ENCODE measurements at places on chromosomes 7 and 10.

DNA sequence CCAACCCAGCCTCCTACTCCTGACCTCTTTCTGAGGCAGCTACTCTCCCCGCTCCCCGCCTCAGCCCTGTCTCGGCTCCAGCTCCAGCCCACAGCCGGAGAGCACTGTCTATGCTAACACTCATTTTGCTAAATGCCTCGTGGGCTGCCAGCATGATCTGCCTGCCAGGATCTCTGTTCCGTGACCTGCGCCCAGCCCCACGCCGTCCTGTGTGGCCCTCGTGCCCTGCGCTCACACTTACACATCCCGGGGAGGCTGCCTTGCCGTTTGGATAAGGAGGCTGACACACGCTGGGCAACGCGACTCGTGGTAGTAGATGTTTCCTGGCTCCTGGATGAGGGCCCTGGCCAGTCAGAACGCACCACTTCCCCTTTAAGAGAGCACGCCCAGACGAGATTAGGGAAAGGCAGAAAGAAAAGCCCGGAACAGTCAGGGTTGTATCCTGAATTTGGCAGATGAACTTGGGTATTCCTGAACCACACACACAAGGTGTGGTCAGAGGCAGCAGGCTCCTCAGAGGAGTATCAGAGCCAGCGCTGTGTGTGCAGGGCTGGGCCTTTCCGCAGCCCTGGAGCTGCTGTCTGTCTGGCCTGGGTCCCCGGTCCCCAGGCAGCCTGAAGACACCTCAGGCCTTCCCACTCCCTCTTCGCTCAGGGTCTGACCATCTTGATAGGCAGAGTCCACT lies 97.7 kb upstream of the EFCAB10 start:
- H3K36me3 ChIP-seq = no peaks in the 10 kb centered on the region
- peak; percentile 90 for DNase-seq
- H3K4me1 ChIP-seq = no peaks in the 10 kb centered on the region
- peak overlapping the region; percentile 58 for H3K27ac ChIP-seq

GRCh38 chr10:80090121-80090520 lies 11.7 kb downstream of the TMEM254 start:
- no peaks in the 10 kb centered on the region for H3K27me3 ChIP-seq
- no peak overlapping the region for H3K27ac ChIP-seq
- H3K36me3 ChIP-seq = peaks cover 6% of the 10 kb centered on the region
- no peak overlapping the region for H3K4me3 ChIP-seq
- DNase-seq = no peak

GRCh38 chr7:151252561-151252835 lies 4.0 kb upstream of the SMARCD3 start:
- peak overlapping the region; percentile 94 for H3K27ac ChIP-seq
- H3K27me3 ChIP-seq = no peaks in the 10 kb centered on the region
- H3K36me3 ChIP-seq = no peaks in the 10 kb centered on the region
- H3K4me1 ChIP-seq = peaks cover 11% of the 10 kb centered on the region
- peak; percentile 64 for DNase-seq
- peak overlapping the region; percentile 74 for H3K4me3 ChIP-seq

DNA sequence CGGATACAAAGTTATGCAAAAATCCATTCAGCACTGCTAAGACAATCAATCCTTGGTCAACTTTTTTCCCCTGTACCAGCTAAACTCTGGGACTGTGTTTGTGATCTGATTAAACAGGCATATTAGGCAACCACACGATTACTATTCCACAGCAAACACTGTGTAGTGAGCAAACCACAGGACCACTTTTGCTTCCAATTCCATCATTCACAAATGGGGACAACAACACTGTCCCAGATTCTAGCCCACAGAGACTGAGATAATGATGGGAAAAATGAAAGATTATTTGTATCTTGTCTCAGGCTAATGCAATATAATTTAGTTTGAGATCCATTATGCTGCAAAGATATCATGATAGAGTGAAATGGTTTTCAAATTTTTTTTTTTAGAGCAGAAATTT lies 163.7 kb upstream of the AOAH start:
- H3K4me3 ChIP-seq = no peak overlapping the region
- DNase-seq = no peak
- H3K27me3 ChIP-seq = no peaks in the 10 kb centered on the region

DNA sequence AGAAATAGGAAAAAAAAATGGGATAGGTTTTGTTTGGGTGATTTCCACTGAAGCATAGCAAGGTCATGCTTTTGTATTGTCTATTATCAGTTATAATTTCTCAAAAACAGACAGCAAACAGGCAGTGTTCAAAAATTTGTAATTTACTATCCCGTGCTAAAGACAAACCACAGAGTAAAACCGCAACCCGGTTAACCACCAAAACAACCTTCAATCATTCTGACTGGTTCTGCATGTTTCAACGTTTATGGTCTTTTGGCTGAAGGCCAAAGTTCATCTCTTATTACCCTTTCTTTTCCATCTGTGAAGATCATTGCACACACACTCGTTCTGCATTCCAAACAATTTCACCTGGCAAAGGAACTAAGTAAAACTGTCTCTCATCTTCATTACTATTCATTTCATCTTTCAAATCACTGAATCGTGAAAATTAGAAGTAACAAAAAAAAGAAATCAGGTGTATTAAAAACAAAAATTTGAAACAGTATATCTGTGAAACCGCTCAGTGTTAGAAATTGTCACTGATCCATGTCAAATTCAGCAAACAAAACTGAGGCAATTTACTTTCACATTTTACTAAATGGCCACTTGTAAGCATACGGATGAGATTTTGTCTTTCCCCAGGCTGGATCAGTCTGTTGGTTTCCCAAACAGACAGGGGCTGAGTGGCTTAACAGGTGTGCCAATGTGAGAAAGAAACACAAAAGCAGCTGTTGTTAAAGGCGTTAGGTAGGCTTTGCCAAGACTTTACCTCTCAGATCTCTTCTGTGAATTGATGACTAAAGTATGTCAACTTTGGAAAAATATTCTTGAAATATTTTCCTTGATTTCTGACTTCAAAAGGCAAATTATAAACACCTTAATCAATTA lies 539.6 kb downstream of the CNTNAP2 start:
- H3K4me1 ChIP-seq = no peaks in the 10 kb centered on the region
- no peak overlapping the region for H3K4me3 ChIP-seq
- H3K27ac ChIP-seq = no peak overlapping the region
- H3K27me3 ChIP-seq = no peaks in the 10 kb centered on the region
- no peak for DNase-seq
- no peaks in the 10 kb centered on the region for H3K36me3 ChIP-seq

Data from ascending aorta (tissue), 2 donors.